Stimulated activated CD8-positive, alpha-beta memory T cell treated with anti-CD3 and anti-CD28 coated beads, Interleukin-15, amount 100 ng/mL, for 4 hours (primary cell): ENCODE measurements at places on chromosomes 4 and X.

GRCh38 chr4:41297832-41298231, 41.1 kb downstream of the UCHL1 start:
- DNase-seq: no peak

- DNase-seq: no peak
Measured at GRCh38 chrX:137062915-137063617, 29.3 kb upstream of the GPR101 start.

- DNase-seq: no peak
Measured at GRCh38 chr4:182513587-182514291, 270.5 kb downstream of the TENM3 start.

GRCh38 chr4:13642170-13642950, 14.8 kb upstream of the BOD1L1 start:
- no peak for DNase-seq
